ENCODE measurements at places on chromosomes 3 and 15.

GRCh38 chr3:153670577-153670976 lies 450.6 kb upstream of the ARHGEF26 start:
- no peak for DNase-seq

DNA sequence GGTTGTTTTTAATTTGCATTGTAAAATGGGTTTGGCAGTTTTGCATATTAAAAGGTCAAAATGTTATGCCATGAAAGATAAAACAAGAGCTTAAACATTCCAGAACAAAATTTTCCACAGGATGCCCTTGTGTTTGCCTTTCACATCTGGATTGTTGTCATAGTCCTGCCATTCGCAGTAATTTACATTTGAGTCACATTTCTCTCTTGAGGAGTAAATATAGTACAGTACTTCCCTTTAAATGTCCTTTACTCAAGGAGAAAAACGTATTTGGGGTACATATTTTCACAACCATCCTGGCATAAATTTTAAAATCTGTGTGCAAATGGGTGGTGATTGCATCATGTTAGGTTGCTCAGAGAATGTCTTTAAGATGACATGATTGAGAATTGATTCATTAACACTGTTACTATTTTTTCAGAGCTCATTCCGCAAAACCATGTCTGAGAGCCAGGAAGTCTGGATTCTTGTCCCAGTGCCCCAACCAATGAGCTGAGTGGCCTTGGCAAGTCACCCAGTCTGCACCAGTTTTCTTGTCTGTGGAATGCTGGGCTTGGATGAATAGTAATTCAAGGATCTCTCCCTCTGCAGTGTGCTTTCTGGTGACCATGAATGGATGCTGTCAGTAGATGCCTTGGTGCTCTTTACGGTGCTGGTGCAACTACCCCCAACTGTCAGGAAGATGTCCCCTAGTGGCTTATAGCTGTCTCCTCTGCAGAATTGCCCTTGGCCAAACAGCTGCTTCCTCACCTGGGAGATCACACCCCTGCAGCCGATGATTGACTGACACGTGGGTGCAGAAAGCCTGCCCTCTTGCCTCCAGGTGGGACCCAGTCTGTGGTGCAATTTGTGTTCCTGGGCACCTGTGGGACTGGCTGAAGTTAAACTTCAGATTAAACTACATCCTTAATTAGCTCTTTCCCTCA lies 43.0 kb downstream of the ABHD5 start:
- DNase-seq, result no peak

GRCh38 chr3:72354486-72354885 lies 493.8 kb downstream of the SHQ1 start:
- no peak for DNase-seq

- no peak for DNase-seq
These were observed 254.2 kb upstream of the STT3B start for GRCh38 chr3:31278532-31278931.

DNA sequence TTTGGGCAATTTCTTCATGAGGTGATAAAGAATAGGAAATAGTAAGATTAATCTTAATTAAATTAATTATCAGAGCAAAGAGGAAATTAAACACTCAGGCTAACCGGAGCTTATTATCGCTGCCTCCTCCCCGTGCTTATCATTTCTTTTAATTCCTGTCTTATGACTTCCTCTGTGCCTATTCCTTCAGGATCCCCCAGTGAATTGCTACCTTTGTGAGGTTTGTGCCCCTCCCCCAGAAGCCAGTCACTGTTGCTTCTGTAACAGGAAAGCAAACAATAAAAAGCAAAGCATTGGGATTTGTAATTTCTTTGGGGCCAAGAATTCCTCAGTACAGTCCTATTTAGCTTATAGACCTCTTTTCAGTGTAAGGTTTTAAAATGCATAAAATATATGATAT lies 164.5 kb downstream of the CADPS start:
- DNase-seq, result no peak
